ENCODE measurements at places on chromosomes 11 and 22.

DNA sequence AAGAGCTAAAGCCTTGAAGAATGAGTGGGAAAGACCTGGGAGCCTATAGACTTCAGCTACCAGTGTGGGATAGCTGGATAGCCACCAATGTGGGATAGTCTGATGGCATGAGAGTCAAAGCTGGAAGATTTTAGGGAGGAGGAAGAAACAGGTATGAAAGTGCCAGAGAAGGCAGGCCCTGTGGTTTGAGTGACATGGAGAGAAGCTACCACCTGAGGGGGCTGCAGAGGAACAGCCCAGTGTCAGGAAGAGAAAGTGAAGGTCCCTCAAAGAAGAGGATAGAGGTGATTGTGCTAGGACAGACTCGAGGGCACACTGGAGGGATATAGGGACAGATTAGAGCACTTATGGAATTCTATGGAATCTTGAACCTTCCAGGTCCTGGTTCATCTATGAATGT, 23.1 kb upstream of the PAX6 start:
- DNase-seq: no peak

DNA sequence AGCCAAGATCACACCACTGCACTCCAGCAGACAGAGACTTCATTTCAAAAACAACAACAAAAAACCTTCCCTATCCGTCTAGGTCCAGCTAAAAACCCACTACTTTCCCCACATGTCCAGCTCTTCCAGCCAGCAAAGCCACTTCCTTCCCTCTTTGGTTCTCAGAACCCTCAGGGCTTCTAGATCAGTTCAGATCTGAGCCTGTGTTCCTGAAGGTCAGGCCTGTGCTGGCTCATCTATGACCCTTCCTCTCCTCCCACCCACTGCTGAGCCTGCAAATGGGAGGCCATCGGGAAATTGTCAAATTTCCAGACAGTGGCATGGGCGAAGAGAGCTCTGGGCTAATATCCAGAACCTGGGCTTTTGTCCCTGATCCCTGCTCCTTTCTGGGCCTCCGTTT, 37.8 kb downstream of the SLCO2B1 start:
- DNase-seq: no peak

DNA sequence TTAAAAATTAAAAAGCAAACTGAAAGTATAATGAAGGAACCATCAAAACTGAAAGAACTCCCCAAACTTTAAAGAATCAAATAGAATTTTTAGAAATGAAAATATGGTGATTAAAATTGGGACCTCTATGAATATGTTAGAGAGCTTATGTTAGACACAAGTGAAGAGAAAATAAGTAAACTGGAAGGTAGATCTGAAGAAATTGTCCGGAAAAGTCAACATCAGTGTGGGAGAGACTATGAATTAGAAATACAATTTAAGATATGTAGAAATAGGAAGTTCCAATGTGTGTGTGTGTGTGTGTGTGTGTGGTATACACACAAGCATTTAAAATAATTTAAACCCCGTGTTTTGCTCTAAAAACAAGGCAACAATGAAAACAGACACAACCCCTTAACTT, 4.9 kb upstream of the OR8B4 start:
- no peak for DNase-seq

- no peak for DNase-seq
Measured at GRCh38 chr11:12161603-12162350, 51.4 kb downstream of the MICAL2 start.

- DNase-seq: no peak
Measured at GRCh38 chr11:63670433-63671321, 499 bp downstream of the ATL3 start.

DNA sequence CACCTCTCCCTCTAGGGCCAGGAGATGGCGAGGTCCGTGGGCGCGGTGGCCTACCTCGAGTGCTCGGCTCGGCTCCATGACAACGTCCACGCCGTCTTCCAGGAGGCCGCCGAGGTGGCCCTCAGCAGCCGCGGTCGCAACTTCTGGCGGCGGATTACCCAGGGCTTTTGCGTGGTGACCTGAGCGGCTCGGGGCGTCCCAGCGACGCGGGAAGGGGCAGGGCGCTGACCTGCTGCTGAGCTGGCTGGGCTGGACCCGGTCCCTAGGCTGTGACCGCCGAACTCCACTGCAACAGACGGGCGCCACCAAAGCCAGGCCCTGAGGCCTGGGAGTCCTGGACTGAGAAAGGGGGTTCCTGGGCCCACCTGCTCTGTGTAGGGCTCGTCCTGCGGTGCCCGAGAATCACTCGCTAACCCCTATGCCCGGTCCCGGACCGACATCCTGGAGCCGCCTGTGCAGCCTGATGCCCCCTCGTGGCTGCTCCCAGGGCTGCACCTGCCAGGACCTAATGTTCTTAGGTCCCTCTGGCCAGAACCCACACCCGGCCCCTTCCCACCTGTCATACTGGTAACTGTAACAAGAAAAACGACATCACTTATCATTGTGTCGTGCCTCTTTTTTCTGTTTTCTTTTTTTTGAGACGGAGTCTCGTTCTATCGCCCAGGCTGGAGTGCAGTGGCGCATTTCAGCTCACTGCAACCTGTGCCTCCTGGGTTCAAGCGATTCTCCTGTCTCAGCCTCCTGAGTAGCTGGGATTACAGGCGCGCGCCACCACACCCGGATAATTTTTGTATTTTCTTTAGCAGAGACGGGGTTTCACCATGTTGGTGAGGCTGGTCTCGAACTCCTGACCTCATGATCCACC, 15.0 kb downstream of the RHOD start:
- peak; percentile 37 for DNase-seq

- DNase-seq: peak; percentile 28
Measured at GRCh38 chr11:206526-207207, 532 bp downstream of the BET1L start.

GRCh38 chr11:35144136-35144741, 5.3 kb downstream of the CD44 start:
- peak; percentile 30 for DNase-seq

DNA sequence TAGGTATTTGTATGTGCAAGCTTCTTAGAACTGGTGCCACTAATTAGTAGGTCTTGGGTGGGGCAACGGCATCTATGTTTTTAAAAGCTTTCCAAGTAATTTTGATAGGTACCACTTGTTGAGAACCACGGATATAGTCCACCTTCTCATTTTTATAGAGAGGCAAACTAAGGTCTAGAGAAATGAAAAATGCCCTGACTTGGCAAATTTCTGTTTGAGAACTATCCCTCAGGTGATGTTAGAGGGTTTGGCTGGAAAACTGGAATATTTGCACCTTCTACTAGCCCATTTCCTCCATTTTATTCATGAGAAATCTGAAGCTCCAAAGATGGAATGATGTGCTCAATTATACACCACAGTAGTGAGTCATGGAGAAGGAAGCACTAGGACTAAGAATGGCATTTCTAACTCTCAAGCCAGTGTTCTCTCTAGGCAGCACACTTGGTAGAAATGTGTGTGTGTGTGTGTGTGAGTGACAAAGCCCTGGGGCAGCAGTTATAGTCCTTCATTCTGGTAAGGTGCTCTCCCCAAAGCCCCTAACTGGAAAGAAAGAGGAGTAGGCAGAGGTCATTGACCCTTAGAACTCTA, 1.8 kb upstream of the TMEM86A start:
- DNase-seq: no peak

DNA sequence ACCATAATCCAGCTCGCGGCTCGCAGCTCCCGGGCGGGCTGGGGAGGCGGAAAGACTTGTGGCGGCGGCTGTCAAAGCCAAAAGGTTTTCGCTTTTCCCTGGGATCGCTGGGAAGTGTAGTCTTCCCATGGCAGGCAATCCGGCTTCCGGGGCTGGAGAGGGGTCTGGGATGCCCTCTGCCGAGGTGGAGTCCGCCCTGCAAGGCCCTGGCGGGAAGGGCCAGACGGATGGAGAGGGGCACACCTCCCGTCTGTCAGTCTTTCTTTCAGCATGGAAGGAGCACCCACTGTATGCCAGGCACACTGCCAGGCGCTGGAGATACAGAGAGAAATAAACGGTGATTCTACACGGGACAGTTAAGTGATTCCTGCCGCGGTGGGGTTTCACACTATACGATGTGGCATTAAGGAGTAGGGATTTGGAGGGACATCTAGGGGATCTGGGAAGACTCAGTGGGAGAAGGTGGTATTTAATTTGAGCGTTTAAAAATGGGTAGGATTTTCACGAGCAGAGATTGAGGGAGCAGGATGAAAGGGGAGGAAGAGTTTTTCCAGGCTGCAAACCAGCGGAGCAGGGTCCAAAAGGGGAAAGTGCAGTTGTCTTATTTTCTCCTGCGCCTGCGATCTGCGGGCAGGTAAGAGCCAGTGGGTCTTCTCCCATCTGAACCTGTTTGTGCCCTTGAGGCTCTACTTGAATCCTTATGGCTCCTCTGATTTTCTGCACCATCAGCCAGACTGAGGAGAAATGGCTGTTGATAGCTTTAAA, at the start of gene BACE1:
Gene BACE1, minus strand, starts transcription at position 60 of the 765 bp plus-strand sequence. CDS start 461 bp downstream, outside the sequence.
- DNase-seq: no peak

DNA sequence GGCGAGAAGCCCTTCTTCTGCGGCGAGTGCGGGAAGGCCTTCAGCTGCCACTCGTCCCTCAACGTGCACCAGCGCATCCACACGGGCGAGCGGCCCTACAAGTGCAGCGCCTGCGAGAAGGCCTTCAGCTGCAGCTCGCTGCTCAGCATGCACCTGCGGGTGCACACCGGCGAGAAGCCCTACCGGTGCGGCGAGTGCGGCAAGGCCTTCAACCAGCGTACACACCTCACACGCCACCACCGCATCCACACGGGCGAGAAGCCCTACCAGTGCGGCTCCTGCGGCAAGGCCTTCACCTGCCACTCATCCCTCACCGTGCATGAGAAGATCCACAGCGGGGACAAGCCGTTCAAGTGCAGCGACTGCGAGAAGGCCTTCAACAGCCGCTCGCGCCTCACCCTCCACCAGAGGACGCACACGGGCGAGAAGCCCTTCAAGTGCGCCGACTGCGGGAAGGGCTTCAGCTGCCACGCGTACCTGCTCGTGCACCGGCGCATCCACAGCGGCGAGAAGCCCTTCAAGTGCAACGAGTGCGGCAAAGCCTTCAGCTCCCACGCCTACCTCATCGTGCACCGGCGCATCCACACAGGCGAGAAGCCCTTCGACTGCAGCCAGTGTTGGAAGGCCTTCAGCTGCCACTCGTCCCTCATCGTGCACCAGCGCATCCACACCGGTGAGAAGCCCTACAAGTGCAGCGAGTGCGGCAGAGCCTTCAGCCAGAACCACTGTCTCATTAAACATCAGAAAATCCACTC, 12.2 kb downstream of the ZNF74 start:
- no peak for DNase-seq

- DNase-seq: no peak
Measured at GRCh38 chr11:131999084-131999483, 628.7 kb downstream of the NTM start.

DNA sequence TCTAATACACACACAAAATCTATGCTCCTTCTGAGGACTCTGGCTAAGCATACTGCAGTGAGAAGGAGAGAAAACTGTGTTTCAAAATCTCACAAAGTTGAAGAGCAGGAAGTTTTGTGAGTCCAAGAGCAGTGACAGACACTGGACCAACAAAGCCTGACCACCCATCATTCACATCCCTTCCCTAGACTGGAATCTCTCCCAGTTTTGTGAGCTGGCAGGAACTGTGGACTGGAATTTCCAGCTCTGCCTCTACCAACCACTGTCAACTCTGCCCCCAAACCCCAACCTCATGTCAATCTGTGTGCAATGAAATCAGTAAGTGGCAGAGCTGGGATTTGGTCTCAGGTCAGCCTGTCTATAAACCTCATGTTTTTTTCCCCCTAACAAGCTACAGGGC, 112.6 kb downstream of the ARL14EP start:
- DNase-seq: no peak

- no peak for DNase-seq
Measured at GRCh38 chr11:8068605-8069221, 12.3 kb upstream of the TUB start.

DNA sequence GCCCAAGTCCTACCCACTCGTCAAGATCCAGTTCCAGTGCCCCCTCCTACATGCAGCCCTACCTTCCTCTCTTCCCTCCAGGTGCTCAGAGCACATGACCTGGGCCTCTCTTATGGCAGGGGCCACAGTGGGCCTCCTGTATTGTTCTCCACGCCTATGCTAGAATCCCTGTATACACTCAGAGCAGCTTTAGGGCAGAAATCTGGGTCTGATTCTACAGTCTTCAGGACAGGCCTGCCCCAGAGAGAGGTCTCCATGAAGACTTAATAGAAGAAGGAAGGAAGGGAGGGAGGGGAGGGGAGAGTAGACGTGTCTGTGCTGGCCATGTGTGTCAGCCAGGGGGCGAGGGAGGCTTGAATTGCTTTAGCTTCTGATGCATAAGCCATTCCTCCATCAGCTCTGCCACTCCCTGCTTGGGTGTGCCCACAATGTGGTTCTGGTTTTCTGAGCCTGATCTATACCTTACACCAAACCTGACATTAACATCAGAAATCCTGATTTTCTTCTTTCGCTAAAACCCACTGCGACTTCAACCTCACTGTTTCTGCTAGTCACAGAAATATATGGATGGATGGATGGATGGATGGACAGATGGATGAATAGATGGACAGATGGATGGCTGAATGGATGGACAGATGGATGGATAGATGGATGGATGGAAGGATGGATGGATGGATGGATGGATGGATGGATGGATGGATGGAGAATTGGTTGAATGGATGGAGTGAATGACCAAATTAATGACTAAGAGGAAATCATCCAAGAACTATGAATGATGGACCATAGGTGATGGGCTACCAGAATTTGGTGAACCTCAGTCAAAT, 56.6 kb upstream of the PRDM11 start:
- DNase-seq: no peak

- DNase-seq: no peak
Measured at GRCh38 chr11:111539426-111540113, 950 bp upstream of the LAYN start.

DNA sequence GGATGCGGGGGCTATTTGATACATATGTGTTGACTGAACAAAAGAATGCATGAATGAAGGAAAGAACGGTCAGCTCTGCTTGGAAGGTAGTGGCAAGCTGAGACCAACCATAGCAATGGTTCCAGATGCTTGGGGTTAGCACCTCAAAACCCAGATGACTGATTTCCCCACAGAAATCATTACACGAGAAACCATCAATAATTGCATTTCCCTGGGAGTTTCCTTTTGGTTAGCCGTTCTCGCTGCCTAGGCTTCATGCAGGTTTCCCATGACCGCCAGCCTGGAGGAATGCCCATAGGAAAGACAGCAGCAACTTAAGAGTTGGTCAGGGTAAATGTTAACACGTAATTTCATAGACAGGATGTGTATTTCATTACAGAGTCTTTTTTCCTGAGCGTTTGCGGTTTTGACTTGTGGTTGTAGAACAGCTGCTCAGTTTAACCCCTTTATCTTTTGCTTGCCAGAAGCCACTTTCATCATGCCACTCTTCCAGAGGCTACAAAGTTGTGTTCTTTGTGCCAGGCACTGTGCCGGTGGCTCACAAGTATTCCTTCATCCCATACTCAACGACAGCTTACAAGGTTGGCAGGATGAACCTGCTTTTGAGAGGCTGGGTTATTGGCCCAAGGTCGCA, 2.8 kb downstream of the IL17RA start:
- no peak for DNase-seq

DNA sequence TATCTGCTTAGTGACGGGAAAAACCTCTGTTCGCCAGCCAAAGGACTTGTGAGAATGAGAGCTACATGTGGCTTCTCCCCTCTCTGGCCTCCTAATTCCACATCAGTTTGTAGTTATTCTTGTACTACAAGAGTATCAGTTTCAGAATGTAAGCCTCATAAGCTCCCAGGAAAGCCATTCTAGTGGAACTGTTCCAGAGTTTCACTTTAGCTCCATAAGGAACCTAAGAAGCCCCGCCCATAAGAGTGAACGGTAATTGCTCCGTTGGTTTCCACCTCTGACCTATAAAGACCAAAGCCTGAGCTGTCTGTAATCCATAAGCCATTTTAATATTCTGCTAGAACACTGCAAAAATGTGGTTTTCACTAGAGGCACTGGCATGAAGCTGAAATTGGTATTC, 53.0 kb downstream of the SIK3 start:
- no peak for DNase-seq
